ENCODE measurements at places on chromosomes 2 and 18.

DNA sequence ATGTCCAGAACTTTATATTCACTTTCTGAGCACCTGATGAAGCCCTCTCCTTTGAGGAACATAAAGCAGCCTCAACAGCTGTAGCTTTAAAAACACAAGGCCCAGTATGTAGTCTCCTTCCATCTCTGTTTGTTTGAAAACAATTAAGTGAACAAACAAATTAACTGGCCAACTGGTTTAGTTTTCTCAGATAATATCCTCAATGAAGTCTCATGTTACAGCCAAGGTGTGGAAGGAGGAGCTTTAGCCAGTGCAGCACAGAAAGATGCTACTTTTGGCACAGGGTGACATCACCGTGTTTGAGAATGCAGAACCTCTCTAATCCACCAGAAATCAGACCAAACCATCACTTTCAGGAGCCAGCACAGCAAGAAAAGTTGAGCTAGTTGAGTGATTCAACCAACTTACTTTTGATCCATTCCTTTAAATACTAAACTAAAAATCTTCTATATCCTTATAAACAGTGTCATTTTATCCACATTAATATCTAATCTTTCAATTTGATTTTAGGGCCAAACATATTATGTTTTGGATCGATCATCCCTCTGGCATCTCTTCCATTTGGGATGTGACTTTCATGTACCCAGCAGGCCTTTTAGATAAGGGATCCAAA lies 488.7 kb downstream of the ARHGAP15 start:
- DNase-seq, result no peak

GRCh38 chr2:51490576-51491234 lies 458.8 kb upstream of the NRXN1 start:
- DNase-seq, result no peak

DNA sequence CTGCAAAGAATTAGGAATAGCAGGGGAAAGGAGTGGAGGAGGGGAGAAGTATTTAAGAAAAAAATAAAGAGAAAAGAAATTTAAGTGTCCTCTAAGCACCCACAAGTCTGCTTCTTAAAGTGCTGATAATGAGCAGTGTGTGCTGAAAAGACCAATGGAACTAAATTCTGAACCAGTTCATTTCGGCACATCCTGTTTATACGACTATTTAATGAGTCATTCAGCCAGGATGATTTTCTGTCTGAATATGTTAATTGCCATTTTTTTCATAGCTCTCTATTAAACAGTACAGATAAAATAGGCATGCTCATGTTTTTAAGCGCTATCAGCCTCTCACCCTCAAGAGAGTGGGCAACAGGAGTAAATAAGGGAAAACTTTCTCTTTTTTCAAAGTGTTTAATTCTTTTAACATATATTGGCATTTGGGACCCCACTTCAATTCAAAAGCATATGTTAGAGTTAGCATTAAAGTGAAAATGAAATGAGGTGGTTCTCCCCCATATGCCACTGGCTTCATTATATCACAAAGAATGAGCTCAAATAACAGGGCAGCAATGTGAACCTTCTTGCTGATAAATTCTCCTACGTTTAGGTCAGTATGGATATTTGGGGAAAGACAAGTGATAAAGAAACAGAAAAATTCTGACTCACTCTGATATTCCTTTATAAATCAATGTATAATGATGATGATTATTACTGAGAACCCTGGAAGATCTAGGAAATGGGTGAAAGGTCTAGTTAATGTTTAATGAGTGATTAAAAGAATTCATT lies 87.5 kb downstream of the TCF4 start:
- DNase-seq, result peak; percentile 13

DNA sequence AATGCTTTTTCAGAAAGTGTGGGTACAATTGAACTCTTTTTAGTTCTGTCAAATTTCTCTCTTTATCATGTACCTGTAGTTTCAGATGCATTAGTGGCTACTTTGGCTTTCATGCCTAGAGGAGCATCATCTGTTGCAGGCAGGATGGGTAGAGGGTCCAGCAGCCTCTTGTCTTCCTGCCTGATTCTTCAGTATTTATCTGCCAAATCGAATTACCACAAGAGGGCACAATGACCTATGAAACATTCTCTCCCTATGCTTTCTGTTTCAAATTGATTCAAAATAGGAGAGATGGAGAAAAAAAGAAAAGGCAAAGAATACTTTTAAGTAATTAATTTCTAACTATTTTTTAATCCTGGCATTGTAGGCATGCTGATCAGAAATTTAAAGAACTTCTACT lies 477.2 kb downstream of the TRIB2 start:
- DNase-seq, result peak; percentile 1

DNA sequence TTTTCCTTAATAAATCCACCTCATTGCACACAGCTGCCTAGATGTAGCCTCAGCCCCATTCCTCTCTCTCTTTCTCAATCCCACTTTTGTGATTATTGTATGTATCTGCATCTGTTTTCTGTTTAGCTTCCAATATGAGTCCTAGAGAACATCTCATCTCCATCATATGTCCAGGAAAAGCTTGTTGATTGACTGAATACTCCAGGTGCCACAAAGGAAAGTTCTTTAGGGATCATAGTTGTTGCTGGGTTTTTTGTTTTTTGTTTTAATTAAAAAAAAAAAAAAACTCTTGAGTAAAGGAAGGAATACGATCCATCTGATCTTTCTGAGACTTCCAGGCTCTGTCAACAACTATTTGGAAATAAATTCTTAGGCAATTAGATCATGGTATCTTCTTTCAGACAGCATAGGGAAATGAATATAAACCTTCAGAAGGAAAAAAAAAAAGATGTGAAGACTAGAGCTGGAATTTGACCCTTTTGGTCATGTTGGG lies 42.5 kb downstream of the KIAA2012 start:
- no peak for DNase-seq

DNA sequence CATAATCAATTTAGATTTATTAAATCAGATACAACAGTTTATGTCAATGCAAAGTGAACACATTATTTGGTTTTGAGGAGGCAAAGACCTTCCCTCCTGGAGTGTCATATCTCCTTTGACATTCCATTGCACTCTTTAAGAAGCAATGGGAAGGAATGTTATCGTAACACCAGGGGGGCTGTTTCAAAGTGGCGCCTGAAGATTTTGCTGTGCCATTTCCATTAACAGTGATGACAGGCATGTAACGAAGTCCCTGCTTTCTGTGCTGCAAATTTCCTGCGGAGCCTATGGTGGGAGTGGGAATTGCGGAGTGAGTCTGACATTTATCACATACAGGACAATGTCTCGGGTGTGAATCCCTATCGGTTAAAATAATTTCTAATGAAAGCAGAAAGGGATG lies 499.6 kb upstream of the RAB6C start:
- no peak for DNase-seq

DNA sequence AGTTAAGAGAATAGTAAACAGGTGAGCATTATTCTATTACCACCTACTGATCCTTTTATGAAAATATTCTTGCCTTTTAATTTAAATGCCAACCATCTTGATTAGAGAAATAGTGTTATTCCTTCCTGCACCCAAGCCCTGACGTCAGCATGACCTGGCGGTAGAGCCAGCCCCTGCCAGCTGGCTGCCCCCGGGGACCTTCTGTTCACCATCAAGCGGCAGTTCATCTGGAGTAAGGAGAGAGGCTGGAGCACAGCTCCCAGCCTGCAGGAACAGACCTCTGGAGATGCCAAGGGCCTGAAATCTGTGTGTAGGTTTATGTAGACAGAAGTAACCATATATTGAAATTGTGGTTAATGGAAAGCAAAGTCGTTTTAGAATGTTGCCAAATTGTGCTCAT lies 171.8 kb downstream of the GBX2 start:
- no peak for DNase-seq

DNA sequence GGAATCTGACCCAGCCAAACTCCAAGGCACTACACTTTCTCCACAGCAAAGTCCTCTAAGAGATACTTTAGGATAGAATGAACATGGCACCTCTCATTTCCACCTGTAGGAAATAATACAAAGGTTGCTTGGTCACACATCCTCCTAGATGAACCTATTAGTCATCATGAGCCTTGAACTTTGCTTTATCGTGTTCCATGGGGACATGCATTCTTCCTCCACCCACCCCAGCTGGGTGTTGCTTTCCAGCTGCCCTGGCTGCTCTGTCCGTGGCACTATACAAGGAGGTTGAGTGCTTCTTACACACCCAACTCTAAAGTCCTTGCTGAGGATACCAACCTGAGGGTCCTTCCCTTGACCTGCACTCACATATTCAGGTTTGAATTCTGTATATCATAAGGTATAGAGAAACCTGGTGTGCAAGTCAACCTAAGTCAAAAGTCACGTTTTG lies 52.7 kb downstream of the SPRED2 start:
- no peak for DNase-seq

- peak; percentile 58 for DNase-seq
Observed at GRCh38 chr2:11187083-11187619, 31.9 kb downstream of the SLC66A3 start.

DNA sequence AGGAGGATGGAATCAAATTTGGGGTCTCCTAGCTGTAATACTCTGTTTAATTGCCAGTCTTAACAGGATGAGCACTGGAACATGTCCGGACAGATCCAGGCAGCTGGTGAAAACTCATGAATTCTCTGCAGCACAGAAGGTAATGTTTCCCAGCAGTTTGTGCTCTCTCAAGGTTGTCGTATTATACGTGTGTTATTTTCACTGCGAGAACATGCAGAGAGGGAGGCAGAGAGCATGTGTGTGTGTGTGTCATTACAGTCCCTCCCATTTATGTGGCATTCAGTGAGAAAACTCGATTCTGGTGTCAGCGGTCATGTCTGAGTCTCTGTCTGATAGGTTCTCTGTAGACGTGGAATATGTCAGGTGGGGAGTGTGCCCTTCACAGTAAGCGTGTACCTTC lies 150.2 kb upstream of the POU3F3 start:
- DNase-seq, result no peak

GRCh38 chr2:233481368-233482142 lies 85.0 kb downstream of the USP40 start:
- no peak for DNase-seq

All from fibroblast of the conjunctiva (primary cell).